ENCODE measurements at places on chromosomes 6 and 20.

DNA sequence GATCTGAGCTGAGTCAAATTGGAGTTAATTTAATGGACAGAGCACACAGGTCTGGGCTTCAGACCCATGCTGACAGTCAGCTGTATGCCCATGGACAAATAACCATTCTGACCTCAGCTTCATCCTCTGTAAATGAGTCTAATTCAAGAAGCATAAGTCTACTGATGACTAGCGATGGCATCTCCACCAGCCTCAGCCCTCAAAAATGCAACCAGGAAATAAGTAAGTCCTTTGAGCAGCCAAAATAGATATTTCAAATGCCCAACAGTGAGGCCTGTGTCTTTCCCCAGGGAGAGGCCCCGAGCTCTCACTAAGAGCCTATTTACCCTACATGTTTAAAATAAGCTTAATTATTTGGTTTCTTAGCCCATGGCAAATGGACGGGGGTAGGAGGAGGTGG, 114.2 kb upstream of the MTHFD1L start:
- no peak for DNase-seq

DNA sequence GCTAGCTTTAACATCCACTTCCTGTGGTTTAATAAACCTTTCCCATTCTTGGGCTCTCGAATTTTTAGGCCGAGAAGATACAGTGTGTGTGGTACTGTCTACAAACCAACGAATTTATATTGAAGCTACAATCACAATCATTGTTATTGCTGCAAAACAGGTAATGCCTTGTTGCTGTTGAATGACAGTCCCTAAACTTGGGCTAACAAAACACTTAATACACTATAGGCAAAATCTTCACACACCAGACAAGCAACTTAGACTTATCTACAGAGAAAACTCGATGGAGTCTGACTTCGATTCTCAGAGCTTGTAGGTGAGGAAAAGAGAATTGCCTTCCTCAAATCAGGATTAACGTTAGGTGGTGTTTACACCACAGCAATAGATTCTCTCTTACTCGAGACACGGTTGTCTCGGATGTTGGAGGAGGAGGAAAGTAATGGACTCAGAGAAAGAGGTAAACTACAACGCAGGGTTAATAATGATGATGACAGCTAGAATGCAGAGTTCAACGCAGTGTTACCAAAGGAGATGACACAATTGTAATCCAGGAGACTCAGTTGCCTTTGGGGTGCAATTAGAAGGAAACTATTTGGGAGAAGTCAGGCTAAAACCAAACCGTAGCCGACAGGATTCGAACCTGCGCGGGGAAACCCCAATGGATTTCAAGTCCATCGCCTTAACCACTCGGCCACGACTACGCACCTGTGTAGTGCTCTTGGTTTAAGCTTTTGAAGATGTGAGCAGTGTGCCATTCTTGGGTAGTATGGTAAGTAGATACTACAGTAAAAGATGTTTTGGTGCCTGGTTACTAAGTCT, 32.5 kb upstream of the ZNF184 start:
- no peak for DNase-seq

- no peak for DNase-seq
Observed at GRCh38 chr6:87656857-87657256, 45.2 kb downstream of the AKIRIN2 start.

- DNase-seq = no peak
Observed at GRCh38 chr6:89398762-89399525, 13.1 kb downstream of the RRAGD start.

- no peak for DNase-seq
Observed at GRCh38 chr6:75170691-75171560, 34.9 kb downstream of the COL12A1 start.

DNA sequence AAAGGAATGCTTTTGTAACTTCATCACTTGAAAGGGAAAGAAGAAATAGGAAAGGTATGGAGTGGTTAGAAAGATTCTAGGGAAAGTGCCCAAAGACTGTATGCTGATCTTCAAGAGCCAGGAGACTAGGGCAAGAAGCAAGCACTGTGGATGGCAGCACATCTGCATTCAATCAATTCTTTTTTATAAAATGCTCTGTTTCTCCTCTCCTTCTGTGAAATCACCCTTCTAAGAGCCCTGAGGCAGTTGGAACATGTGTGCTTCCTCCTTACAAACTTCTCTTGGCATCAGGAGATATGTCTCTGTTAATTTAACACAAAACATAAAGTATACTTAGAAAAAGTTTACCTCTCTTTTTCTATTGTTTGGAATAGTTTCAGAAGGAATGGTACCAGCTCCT, 1162.2 kb upstream of the GJE1 start:
- no peak for DNase-seq

DNA sequence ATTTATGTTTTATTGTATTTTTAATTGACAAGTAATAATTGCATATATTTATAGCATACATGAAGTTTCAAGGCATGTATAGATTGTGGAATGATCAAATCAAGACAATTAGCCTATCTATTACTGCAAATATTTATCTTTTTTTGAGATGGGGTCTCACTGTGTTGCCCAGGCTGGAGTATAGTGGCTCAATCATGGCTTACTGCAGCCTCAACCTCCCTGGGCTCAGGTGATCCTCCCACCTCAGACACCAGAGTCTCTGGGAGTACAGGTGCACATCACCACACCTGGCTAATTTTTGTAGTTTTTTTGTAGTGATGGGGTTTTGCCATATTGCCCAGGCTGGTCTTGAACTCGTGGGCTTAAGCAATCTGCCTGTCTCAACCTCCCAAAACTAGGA, 16.2 kb upstream of the FUCA2 start:
- no peak for DNase-seq

DNA sequence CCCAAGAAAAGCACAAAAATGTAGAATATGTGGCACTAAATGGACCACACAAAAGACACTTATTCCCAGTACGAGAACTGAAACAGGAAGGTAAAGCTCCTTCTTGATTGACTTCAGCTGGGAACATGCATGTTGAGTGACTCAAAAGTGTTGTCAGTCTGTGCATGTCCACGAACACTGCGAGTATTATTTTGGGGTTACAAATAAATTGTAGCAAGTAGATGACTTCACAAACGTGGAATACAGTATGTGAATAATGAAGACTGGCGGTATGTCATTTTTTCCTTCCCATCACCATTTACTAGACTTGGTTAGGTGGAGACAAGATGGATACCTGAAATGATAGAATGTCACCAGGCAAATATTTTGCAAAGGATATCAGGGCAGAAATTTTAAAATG, 45.4 kb downstream of the L3MBTL3 start:
- DNase-seq = no peak

DNA sequence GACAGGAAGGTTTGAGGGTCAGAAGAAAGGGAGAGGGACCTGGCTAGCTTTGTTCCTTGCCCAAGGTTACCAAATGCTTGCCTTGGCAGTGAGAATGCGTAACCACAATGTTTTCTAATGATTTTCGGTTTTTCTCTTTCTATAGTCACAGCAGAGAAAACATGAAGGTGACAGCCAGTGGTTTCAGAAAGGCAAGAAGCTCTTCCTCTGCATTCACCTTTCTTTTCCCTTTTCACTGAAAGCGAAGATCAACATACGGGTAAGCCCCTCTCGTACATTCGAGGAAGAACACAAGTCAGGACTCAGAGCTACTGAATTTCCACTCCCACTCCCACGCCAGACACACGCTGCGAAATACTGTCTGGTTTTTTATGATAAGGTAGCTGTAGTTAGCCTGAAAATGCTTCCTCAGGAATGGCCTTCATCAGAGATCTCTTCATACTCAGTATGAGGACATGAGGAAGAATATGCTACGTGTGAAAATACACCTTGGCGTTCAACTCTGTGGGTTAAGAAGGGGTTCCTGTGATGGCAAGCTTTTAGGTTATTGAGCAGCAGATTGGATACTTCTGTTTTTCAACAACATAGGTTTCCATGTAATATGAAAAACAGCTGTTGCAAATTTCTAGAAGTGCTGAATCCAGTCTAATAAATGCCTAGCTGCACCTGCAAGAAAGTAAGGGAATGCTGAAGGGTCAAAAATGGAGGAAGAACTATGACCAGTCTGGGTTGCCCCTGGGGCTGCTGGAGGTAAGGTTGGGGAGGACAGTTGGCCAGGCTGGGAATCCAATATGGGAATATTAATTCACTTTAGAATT, 7.4 kb upstream of the CD83 start:
- no peak for DNase-seq

- no peak for DNase-seq
Observed at GRCh38 chr6:130033949-130034348, 15.6 kb downstream of the L3MBTL3 start.

- DNase-seq = no peak
Observed at GRCh38 chr20:50977066-50978021, 18.7 kb downstream of the MOCS3 start.

DNA sequence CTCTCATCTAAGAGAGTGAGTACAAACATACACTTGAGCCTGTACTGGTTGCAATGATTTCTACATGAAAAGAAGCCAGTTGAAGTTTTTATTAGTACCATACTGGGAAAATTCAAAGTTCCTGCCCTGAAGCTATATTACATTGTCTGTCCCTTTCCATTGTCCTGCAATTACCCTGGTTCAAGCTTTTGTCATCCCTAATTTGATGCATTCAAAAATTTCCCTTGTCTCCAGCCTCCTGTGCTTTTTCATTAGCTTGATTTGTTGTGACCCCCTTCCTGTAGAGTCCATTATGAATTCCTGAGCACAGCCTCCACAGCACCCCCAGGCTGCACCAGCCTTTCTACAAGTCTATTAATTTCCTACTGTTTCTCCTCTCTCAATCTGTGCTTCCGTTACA, 46.4 kb downstream of the VGLL2 start:
- DNase-seq = no peak
